ENCODE measurements at places on chromosomes 13 and 19.

GRCh38 chr13:43693639-43694038, 93.1 kb downstream of the ENOX1 start:
- DNase-seq, result no peak

DNA sequence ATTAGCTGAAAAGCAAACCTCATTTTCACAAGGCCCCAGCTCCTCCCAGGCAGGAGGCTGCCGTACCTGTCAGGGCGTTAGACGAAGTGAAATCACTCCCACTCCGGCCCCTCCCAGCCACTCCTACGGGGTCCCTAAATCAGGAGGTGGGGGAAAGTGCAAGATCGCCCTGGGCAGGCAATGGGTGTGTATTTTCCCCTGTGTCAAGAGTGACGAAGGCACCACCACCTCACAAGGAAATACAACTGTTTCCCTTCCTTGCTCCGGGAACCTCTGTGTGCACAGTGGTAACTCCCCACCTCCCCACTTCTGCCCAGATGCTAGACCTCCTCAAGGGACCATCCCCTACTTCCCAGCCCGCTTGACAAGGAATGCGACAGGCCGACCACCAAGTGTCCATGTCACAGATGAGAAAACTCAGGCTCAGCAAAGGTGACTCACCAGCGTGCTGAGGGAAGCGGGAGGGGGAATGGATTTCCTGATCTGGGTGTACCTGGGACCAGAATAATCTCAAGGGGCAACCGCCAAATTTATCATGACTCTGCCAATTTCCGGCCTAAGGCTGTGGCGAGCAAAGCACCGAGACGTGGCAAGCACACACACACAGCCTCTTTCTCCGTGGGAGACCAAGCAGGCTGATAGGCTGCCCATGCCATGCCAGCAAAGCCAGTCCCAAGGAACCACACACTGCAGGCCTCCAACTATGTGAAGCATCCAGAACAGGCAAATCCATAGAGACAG, 7.3 kb downstream of the PPP6R1 start:
- peak; percentile 48 for DNase-seq

DNA sequence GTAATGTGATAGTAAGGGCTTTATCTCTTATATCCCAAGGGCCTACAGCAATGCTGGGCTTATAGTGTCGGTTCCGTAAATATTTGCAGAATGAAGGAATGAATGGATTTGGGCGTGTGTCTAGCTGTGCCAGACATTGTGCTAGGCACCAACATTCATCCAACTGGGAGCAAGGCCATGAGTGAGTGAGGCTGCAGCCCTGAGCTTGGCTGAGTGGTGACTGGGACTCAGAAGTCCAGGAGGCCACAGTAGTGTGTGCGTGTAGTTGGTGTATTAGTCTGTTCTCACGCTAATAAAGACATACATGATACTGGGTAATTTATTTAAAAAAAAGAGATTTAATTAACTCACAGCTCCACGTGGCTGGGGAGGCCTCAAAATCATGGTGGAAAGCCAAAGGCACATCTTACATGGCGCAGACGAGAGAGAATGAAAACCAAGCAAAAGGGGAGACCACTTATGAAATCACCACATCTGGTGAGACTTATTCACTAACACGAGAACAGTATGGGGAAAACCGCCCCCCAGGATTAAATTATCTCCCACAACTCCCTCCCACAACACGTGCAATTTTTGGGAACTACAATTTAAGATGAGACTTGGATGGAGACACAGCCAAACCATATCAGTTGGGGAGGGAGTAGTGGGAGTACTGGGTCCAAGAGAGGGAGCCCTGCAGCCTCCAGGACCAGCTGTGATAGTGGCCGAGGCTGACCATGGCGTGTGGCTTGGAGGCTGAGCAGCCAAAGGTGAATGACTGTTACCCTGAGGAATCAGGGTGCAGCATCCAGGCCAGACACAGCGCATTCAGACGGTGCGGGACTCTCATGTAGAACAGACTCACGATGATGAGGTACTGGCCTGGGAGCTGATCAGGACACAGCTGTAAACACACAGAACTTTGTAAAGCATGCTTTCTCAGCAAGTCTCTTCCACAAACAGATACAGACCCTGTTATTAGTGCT, 104.6 kb downstream of the TEX26 start:
- no peak for DNase-seq

DNA sequence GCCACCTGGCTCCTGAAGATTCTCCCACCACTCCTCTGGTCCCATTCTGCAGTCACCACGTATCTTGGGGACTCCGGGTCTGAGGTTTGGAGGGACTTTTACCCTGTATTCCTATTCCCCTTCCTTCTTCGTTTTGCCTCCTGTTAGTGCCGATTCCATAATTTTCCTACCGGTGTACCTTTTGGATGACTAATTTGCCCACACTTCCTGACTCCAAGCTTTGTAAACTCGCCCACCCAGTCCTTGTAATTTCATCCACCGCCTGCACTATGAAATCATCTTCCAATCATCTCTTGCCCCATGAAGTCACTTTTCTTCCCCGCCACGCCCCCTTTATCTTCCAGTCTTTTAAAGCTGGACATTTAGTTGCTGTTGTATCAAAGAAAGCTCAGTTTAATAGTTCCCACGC, 572 bp downstream of the UCHL3 start:
- peak; percentile 41 for DNase-seq

DNA sequence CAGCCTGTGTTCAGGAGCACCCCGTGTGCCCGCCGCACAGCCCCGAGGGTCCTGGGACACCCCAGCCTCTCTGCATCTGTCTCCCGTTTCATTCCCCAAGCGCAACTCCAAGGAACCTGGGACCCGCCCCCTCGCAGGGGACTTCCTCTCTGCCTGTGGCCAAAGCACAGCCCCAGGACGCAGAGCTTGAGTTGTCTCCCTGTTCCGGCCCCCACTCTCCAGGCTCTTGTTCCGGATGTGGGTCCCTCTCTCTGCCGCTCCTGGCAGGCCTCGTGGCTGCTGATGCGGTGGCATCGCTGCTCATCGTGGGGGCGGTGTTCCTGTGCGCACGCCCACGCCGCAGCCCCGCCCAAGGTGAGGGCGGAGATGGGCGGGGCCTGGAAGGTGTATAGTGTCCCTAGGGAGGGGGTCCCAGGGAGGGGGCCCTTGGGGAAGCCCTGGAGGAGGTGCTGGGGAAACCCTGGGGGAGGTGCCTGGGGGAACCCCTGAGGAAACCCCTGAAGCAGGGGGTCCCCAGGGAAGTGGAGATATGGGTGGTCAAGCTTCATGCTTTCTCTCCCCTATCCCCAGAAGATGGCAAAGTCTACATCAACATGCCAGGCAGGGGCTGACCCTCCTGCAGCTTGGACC, 1.3 kb downstream of the HCST start:
- DNase-seq, result peak; percentile 90

DNA sequence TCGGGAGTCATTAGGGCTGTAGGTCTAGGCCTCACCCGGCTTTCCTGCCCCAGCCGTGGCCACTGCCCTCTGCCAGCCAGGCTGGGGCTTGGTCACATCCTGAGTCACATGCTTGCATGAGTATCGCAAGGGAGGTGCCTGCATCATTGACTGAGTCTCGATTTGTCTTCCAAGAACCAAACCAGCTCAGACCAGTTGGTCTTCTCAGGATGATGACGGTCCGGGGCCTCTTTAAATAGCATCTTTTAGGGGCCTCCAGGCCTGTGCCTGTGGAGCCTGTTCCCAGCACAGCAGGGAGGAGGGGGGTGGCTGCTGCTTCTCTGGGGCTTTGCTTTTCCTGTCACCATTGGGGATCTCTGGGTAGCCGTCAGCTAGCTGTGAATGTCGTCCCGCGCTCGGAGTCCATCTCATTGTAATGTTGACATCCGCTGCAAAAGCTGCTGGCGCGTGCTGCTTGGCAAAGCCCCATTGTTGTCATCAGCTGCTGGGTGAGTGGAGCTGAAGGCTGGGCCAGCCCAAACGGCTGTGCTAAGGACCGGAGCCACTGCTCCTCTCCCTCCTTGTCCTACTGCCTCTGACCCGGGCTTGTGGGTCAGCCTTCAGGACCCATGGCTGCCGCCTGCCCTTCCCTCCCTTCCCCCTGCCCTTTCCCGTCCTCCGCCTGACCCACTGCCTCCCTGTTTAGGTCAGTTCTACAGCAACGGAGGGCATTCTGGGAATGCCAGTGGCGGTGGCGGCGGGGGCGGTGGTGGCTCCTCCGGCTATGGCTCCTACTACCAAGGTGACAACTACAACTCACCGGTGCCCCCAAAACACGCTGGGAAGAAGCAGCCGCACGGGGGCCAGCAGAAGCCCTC, 14.3 kb upstream of the QTRT1 start:
- DNase-seq, result no peak

GRCh38 chr19:12983091-12983490, 12.2 kb upstream of the NFIX start:
- DNase-seq, result no peak

- DNase-seq, result no peak
Observed at GRCh38 chr13:73603646-73604045, 530.6 kb downstream of the KLF12 start.

- DNase-seq, result peak; percentile 56
Observed at GRCh38 chr19:55206664-55207500, 2.4 kb downstream of the PTPRH start.

All from activated T-cell treated with anti-CD3 and anti-CD28 coated beads, Interleukin-2, amount 50 U/mL, for 72 hours (primary cell).